T-helper 2 cell (primary cell): ENCODE measurements at places on chromosomes 16 and 17.
A peak's percentile ranks its signal among the peaks of the same experiment; 100 is the strongest.

DNA sequence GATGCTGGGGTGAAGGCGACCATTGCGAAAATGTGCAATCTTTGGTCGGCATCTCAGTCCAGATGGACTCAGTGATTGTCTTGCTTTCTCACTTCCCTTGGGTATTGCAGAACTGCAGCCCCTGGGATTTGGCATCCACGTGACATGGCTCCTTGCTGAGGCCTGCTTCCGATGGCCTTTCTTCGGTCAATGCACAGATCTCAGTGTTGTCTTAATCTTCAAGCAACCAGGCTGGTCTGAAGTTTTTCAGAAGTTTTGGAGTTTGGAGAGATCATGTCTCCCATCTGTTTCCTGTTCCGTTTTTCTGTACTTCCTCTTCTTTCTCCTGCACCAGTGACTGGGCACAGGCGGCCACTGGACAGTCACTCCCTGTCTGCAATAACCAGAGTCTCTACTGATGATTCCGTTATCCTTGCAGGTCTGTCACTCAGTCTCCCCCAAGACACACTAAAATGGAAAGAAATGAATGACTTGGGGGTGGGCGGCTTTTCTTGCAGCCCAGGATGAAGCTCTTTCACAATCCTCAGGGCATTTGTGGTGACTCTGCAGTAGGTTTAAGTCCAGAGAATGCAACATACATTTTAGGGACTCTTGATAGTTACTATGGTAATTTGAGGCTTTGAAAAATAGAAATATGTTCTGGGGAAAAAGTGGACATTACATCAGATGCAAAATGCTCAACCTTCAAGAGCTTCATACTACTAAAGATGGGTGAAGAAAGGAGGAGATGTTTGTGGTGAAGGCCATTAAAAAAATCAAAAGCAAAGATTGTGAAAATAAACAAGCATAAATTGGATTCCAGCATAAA, 106.3 kb upstream of the ZFHX3 start:
- no peak for DNase-seq

- no peak for DNase-seq
Measured at GRCh38 chr16:60064026-60064425, 1329.9 kb upstream of the GOT2 start.

DNA sequence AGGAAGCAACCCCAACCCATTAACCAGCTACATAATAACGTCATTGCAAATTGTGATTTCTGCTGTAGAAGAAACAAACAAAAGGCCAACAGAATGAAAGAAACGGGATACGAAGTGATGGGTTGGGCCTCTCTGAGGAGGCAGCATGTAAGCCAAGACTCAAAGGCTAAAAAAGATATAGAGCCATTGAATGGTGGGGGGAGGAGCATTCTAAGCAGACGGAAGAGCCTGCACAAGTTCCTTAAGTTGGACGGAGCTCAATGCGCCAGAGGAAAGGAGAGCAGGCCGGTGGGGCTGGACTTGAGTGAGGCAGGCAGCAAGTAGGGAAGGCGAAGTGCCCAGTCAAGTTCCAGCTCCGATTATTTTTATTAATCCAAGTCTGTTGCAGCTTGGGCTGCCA, 160.3 kb downstream of the SHISA9 start:
- DNase-seq = no peak

DNA sequence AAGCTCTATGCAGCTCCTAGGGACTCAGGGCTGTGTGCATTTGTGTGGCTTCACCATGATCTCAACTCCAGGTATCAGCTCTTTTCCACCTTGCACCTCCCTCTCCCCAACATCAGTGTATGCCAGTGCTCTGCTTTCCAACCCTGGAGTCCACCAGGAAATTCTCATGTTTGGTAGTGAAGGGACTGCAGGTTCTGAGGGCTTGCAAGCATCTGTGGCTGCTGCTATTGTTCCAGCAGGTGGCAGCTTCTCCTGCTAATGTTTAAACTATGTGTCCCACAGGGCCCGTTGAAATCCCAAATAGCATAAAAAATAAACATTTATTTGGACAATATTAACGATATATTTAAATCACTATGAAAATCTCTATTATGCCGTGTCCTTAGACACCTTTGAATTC, 82.0 kb downstream of the RGS9 start:
- no peak for DNase-seq

DNA sequence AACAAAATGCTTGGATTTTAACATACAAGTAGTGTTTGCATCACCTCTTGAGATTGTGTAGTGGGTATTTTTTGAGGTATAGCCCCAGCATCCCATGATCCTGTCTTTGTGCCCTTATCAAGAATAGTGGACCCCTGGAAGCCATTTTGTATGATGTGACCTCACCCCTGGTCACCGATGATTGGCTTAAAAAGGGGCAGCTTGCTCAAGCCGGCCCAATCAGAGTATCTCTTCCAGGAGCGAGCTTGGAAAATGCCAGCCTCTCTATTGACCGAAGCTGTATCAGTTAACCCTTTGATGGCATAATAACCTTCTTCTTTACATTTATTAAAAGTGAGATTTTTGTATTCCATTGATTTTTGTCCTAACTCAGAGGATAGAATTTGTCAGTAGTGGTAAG, 55.5 kb upstream of the FAM20A start:
- DNase-seq = no peak

DNA sequence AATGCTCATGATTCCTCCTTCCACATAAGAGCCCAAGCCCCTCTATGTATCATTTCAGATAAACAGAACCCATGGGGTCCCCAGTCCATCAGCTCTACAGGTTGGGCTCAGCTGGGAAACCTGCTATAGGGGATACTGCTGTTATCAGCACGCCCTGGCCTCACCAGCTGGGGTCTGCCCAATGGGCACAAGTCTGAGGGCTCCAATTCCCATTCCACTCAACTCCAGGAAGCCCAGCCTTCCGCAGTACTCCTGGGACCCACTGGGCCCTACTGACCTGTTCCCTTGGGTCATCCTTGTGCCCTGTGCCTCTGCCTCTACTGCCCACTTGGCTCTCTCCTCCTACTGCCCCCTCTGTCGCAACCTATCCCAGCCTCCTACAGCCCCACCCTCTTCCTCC, 16.2 kb upstream of the XYLT2 start:
- DNase-seq = no peak

- no peak for DNase-seq
Measured at GRCh38 chr16:82177555-82177954, 7.5 kb upstream of the MPHOSPH6 start.

- DNase-seq = no peak
Measured at GRCh38 chr17:29674281-29674680, 51.6 kb upstream of the CORO6 start.

DNA sequence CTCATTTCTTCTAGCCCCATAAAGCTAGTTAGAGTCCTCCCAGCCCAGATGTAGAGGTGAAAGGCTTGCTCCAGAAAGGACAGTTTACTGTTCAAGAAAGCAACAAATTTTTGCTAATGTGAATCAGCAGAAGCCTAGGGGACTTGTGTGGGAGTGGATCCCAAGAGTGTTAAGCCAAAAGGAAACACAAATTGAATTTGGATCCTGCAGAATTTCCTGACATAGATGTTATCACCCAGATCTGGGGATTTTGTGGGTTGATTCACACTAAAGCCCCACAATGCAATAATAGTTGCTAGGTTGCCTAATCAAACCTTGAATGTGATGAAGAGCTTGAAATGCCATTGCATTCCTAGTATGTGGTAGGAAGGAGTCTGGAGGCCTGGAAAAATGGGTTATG, 135.2 kb upstream of the HS3ST3A1 start:
- no peak for DNase-seq

- DNase-seq = no peak
Measured at GRCh38 chr17:30821871-30822723, 2.4 kb downstream of the CRLF3 start.

GRCh38 chr16:15518381-15519351, 84.3 kb downstream of the BMERB1 start:
- DNase-seq = no peak

DNA sequence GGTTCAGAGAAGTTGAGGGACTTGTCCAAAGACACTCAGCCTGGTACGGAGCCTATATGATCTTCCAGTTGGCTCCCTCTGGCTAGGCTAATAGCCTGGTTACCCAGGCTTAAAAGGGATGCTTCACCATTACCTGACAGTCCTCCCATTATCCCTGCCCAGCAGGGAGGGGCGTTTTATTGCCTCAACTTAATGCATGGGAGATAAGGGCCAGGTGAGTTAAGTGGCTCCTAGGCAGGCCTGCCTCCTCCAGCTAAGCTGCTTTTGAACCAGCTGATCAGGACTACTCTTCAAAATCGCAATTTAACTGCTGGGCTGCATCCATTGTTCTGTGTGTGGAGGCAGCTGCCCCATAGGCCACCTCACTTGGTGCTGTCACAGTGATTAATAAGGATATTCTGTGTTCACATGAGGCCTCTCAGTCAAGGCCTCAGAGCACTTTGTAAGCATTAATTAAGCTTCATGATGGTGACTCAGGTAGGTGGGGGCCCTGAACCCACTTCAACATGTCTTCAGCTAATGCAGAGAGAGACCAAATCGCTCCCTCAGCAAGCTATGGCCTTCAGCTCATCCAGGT, 27.9 kb downstream of the SMPD3 start:
- no peak for DNase-seq

DNA sequence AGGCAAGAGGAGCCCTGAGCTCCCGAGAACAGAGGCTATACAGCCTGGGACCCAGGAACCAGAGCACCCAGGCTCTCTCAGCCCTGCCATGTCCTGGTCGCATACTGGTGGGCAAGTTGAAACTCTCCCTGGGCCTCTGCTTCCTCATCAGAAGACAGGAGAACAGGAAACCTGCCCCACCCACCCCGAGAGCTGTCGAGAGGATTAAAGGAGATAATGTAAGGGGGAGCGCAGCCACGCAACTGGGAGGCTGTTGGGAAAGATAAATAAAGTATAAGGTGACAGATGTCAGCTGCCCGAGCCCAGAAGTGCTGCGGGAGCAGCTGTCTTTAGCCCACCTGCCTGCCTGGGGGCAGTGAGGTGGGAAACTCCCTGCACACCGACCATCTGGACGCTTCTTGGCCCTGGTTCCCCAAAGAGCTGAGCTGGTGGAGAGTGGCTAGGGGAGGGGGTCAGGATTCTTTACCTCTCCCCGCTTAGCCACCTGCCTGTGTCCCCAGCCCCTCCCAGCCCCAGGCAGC, 6.8 kb downstream of the KIF19 start:
- no peak for DNase-seq

- DNase-seq = no peak
Measured at GRCh38 chr16:54477714-54478113, 191.1 kb upstream of the IRX3 start.

DNA sequence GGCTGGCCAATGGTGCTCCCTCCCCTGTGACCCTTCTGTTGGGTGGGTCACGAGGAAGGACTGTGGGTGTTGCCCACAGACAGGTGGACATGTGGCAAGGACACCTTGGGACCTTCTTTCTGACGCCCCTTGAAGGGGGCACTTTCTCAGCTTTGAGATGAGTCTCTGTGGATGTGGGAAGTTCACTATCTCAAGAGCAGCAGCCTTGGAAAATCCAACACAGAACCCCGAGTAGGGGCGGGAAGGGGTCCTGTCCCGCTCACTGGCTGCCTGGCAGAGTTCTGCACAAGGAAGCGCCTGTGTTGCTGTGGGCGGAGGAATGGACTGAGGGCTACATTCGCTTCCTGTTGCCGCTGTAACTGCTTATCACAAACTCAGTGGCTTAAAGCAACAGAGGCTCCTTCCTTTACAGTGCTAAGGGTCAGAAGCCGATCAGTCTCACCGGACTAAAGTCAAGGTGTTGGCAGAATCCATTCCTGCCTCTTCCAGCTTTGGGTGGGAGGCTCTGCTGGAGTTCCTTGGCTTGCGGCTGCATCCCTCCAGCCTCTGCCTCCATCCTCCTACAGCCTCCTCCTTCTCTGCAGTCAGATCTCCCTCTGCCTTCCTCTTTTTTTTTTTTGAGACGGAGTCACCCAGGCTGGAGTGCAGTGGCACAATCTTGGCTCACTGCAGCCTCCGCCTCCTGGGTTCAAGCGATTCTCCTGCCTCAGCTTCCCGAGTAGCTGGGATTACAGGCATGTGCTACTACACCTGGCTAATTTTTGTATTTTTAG, 305.2 kb downstream of the SEC14L1 start:
- DNase-seq = peak; percentile 89

DNA sequence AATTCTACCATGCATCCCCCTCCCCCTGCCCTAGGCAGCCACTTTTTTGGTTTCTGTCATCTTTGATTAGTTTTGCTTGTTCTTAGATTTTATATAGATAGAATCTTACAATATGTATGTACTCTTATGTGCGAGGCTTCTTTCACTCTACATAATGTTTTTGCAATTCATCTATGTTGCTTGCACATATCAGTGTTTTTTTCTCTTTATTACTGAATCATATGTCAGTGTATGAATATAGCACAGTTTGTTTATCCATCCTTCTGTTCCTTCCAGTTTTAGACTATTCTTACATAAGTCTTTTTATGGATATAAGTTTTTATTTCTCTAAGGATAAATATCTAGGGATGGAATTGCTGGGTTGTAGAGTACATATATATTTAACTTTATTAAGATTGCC, 26.6 kb downstream of the NLK start:
- DNase-seq = no peak

GRCh38 chr17:40105861-40106759, 5.7 kb upstream of the NR1D1 start:
- no peak for DNase-seq

GRCh38 chr17:4110152-4110551, 32.7 kb downstream of the ZZEF1 start:
- DNase-seq = no peak

DNA sequence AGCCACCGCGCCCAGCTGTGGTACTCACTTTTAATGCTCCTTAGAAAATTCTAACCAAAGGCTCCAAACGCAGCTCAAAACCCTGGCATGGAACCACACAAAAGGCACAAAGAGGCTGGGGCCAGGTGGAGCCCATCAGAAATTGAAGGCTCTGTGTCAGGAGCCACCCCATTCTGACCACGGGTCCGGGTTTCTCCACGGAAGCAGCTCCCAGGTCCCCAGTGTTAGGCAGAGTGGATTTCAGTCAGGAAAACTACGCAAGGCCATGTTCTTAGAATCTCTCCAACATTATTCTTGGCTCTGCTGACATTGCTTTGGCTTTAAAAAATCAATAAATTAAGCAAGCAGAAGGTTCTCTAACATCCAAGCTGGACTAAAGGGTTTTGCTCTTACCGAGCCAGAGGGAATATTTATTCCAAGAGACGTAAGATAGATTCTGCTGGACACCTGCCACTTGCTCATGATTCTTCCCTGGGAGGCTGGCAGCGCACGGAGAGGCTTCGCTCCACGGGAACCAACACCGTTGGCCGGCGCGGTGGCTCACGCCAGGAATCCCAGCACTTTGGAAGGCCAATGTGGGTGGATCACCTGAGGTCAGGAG, 93.5 kb downstream of the NXN start:
- no peak for DNase-seq

- no peak for DNase-seq
Measured at GRCh38 chr16:2457946-2458345, 2.0 kb upstream of the TEDC2 start.

GRCh38 chr17:4771519-4772234, at the start of gene TM4SF5:
TM4SF5 (plus strand) TSS chr17:4771886; CDS start chr17:4771923, 37 bp downstream.
- DNase-seq = no peak

- DNase-seq = peak; percentile 87
Measured at GRCh38 chr17:4420692-4421131, 13.0 kb upstream of the SPNS3 start.
